Fibroblast of skin of back (primary cell): ENCODE measurements at places on chromosomes 13 and 19.
A peak's percentile ranks its signal among the peaks of the same experiment; 100 is the strongest.

GRCh38 chr19:31613683-31614219, 264.5 kb upstream of the TSHZ3 start:
- no peak for DNase-seq

GRCh38 chr13:95226476-95226875, 74.8 kb downstream of the ABCC4 start:
- DNase-seq = no peak

DNA sequence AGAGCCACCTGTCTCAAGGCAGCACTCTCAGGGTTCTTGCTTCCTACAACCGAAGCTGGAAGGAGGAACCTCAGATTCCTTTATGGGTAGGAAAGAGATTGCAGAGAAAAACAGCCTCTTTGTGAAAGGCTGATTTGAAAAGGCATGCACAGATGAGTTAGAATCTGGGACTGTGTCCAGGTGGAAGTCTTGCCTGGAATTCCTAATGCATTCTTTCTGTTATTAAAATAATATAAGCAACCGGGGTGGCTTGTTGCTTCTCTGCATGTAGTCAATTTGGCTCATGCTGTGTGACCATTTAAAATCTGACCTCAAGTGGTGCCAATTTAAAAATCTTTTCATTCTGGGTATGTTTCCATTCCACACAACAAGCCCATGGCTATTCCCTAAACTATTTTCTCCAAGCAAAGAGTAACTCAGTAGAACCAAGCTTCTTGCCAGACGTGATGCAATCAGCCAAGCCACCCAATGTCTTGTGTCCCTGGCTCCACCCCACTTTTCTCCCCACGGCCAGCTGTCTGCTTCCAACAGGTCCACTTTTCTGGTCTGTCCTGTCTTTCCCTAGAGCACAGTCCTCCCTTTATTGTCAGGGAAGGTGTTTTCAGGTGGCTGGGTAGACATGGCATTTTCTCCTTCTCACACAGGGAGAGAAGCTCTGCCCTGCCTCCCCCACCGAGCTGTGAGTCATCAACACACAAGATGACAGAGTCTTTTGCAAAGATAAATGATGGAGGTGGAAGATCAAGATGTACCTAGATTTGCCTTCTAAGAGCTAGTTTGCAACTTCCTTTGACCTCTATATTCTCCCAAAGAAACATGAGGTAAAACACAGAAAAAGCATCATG, 394.3 kb downstream of the FOXO1 start:
- peak; percentile 68 for DNase-seq

DNA sequence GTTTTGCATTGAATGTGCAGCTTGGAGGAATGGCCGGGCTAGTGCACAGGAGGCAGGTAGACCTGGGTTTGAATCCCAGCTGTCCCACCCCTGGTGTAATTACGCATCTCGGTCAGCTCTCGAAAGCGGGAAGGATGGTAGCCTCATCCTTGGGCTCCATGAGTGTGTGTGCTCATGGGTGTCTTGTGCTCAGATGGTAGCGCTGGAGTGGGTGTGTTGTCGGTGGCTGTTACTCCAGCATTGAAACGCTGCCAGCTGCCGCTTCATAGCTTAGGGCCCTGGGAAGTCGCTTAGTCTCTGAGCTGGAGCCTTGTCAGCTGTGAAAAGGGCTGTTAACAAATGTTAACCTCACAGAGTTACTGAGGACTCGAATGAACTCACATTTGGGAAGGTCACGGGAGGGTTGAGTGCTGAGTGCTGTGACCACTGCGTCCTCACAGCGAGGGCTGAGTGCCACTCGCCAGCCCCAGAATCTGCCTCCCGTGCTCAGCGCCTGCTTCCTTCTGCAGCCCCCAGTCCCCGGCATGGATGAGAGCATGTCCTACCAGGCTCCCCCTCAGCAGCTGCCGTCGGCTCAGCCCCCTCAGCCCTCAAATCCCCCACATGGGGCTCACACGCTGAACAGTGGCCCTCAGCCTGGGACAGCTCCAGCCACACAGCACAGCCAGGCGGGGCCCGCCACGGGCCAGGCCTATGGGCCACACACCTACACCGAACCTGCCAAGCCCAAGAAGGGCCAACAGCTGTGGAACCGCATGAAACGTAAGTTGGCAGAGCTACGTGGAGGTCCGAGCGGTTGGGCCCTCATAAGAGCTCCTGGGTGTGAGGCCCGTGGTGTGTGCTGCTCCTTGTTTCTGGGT, 5.2 kb downstream of the LENG8 start:
- DNase-seq = no peak

GRCh38 chr19:49368711-49369358, 5.2 kb downstream of the DKKL1 start:
- DNase-seq = no peak

DNA sequence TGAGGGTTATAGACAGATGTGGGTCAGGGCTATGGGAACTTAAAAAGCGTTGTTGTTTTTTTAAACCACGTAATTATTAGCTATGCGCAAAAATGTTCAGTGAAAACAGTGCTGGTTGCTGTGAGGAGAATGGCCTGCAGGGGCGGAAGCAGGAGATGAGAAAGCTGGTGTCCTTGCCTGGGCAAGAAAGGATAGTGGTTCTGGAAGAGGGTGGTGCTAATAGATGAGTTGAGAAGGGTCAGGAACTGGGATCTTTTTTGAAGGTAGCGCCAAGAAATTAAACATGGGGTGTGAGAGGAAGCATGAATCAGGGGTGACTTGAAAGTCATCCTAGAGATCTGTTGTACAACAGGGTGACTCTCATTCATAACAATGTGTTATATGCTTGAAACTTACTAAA, 4.8 kb upstream of the SMG9 start:
- DNase-seq = peak; percentile 90

GRCh38 chr13:35833608-35834275, 297.4 kb downstream of the DCLK1 start:
- DNase-seq = peak; percentile 67
